ENCODE measurements at places on chromosomes 3 and 15.

DNA sequence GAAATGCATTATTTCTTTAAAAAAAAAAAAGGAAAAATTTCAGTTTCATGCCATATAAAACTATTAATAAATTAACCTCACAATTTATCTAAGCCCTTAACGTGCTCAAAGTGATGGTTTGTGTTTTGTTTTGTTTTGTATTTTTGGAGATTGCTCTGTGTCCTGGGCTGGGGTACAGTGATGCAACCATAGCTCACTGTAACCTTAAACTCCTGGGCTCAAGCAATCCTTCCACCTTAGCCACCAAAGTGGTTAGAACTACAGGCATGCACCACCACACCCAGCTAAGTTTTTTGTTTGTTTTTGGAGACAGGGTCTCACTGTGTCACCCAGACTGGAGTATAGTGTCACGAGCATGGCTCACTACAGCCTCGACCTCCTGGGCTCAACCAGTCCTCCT lies 180.7 kb downstream of the UBE2E2 start:
- no peak for DNase-seq

DNA sequence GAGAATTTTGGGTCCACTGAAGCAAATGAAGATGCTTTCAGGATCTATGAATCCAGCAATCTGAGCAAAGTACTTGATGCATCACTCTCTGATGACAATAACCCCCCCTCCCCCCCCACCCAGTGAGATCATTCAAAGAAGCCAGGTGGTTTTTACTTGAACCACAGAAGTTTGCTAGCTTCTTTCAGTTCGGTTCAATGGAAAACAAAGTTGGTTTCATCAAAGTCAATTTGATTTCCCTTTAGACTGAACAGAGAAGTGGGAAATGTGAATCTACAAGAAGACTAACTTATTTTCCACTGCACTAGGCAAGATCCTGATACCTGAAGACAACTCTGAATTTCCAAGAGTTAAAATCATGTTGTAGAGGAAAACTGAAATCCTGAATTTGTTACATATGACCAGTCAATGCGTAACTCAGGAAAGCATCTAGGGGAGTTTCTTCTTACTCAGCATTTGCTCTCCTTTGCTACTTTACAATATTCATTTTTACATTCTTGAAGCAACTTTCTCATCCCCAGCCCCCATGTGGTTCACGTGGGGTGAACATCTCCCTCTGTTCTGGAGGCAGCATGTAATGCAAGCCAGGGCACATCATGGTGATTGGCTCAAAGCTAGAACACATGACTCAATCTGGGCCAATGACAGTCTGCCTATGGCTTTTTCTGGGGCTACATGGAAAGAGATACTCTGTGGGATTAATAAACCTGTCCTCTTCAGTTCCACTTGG lies 572.6 kb downstream of the FOXP1 start:
- no peak for DNase-seq

- peak; percentile 60 for DNase-seq
Observed at GRCh38 chr15:92733934-92734521, 78.5 kb upstream of the FAM174B start.

DNA sequence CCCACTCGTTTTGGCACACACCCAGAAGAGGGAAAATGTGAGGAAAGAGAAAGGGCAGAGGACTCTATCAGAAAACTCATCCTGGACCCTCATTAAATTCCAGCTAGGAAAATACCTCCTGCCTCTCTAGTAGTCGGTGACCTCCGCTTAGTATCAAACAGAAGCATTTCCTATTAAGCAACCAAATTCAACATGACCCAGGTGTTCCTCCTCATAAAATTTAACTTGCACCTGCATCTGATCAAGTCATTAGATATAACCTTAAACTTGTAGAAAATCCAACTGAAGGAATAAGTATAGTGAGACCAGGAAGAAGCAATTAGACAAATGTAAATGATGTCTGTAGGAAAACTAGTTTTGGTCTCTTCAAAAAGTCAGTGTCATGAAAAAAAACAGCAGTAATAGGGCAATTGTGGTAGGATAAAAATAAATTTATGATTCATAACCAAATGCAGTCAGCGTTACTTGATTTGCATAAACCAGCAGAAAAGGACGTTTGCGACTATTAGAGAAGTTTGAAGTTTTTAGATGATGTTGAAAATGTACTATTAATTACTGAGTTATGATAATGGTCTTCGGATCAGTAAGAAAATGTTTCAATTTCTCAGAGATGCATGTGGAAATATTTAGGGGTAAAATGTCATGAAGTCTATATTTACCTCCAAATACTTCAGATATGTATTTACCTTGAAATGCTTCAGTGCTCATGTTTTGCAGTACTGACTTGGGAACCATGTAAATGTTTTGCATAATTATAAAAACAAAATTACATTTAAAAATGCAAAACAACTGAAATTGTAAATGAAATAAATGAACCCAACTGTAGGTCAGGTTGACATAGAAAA lies 44.6 kb downstream of the LDHAL6B start:
- no peak for DNase-seq

DNA sequence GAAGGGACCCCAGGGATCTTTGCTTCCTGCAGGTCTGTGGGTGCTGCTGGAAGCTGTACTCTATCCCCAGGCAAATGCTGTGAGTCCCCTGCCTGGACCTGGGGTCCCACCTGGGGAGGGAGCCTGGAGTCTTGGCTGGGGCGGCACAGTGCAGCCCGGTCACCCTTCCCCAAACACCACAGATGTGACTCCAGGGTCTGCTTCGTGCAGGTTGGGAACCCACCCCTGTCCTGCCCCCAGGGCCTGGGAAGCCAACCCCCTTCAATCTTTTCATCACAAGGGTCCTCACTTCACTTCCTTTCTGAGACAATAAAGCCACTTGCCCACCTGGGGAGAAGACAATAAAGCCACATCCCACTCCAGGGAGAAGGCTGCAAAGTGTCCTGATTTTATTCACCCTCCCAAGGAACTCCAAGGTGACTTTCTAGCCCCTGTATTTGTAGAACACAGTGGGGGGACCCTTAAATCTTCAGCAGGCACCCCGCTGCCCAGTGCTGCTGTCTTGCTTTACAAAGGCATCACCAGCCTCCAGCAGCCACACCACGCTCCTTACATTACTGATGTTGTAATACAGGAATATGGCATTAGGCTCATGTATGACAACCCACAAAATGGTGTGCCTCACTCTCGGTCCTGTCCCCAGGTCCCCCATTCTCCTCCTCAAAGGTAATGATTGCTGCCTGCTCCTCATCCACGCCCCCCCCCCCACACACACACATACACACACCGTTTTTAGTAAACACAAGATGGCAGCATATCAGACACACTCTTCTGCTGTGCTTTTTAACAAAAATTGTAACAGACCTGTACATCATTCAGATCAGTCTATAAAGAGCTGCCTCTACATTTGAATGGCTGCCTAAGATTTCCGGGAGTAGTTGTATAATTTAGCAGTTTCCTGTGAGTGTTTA lies 9.9 kb downstream of the C3orf22 start:
- DNase-seq: no peak

DNA sequence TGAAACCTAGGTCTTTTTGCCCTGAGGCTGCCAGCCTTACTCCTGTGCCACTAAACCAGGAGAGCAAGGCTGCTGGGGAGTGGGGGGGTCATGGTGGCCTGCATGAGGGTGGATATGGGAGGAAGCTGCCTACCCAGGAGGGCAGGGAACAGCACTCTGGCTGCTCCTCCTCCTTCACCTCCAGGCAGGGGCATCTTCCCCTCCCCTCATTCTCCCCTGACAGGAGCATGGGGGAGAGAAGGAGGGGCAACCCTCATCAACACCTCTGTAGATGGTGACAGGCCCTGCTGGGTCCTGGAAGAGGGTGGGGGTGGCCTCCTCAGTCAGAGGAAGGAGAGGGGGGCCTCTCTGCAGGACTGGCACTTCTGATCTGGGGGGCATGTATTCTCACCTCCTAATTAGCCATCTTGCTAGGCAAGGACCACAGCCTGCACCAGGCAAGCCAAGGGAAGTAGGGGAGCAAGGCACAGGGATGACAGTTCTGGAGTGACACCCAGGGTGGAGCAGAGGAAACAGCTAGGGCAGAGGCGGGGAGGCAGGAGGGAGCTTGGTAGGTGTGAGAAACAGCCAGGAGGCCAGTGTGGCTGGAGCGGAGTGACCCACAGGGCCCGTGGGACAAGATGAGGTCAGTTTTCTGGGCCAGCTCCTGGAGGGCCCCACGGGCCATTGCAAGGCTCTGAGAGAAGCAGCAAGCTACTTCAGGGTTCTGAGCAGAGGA lies 4.9 kb downstream of the CCDC33 start:
- DNase-seq: peak; percentile 10

DNA sequence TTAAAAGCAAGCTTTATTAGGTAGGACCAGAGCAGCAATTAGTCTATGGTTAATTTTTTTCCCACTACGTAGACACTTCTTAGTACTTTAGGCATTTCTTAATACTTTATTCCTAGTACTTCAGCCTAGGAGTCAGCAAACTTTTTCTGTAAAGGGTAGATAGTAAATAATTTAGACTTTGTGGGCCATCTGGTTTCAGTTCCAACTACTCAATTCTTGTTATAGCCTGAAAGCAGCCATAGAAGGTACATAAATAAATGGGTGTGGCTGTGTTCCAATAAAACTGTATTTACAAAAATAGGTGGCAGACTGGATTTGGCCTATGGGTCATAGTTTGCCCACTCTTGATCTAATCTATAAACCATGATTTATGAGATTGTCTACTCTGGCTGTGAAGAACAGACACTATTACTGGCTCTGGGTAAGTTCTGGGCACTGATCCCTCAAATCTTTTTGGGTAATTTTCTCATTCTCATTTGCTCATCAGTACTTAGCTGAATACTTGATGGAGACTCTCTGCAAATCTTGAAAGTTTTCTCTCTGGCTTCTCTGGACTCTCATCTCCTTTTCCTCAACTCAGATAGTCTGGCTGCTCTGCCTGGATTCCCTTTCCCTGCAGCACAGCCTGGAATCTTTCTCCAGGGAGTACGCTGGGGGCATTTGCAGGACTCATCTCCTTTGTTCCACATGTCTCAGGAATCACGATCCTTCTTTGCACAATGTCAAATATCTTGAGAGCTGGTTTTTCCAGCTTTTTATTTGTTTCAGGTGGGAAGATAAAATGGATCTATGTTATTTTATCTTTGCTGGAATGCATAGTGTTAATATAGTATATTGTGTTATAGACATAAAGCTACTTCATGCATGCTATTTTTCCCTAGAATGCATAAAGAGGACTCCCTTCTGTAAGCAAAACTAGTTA lies 524.8 kb upstream of the TBL1XR1 start:
- DNase-seq: no peak

DNA sequence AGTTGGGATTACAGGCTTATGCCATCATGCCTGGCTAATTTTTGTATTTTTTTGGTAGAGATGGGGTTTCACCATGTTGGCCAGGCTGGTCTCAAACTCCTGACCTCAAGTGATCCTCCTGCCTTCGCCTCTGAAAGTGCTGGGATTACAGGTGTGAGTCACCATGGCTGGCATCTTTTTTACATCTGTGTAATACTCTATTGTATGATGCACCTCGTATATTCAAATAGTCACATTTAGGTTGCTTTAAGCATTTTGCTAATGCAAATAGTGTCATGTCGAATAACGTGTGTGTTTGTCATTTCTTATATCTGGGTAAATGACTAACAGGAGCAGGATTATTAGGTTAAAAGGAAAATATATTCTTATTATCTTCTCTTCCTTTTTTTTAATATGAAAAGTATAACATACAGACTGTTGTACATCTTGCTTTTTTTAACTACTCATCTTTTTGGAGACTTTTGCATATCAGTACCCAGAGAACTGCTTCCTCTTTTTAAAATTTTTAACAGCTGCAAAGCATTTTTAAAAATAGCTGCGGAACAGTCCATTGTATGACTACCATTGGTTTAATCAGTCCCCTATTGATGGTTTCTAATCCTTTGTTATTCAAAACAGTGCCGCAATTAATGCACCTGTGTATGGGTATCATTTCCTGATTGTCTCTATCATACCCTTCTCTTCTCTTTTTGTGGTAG lies 13.4 kb downstream of the SCAMP5 start:
- no peak for DNase-seq

DNA sequence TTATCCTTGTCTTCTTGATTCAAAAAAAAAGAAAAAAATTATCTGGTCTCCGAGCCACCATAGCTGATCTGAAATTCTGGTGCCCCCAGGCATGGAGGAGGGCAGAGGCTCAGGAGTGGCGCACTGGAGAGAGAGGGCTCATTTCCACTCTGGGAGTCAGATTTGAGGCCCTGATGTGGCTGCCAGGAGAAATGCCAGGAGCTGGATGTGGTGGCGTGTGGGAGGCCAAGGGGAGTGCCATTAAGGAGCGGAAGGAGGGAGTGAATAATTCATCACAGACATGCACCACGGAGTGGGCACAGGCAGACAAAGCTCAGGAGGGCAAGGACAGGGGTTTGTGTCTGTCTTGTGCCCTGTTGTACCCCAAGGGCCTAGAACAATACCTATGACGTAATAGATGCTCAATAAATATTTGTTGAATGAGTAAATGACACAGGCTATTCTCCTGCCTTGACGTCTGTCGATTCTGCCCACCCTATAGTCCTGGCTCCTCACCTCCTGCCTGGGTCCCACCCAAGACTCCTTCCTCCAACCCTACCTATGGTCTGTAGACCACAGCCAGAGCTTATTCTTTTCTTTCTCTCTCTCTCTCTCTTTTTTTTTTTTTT lies 12.0 kb upstream of the GRIP2 start:
- no peak for DNase-seq

DNA sequence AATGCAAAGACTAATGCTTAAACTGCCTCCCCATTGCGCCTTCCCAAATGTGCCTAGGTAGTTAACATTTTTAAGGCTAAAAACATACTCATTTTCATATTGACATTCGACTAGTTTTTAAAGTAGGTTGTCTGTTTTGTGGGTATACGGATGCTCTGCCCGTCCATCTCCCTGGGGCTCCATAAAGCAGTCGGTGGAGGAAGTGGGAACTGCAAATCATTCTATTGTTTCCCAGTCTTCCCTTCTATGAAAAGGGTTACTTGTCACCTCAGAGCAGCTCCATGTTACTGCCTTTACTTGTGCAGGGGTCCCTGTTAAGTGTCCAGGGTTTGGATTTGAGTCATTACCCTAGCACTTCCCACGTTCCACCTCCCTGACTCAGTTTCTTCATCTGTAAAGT lies 10.9 kb downstream of the CHCHD6 start:
- no peak for DNase-seq

GRCh38 chr3:119034256-119035013 lies at the start of gene IGSF11:
Gene IGSF11, minus strand, starts transcription at chr3:119034846. Its CDS starts 264 bp downstream, at chr3:119034582.
- peak; percentile 87 for DNase-seq

DNA sequence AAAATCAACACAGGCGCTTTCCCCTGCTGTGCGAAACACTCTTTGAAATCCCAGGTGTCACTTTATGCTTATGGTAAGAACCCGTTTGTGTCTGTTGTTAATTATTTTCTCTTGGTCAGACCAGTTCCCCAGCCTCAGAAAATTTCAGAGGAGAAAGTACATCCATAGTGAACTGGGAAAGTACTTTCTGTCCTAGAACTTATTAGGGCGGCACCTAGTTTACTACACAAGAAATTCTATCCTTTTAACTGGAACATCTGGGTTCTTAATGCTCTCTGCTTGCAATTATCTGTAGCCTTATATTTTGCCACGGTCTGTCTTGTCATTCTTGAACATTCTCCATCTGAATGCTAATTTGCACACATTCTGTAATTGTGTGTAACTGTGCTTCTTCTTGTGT lies 215.0 kb downstream of the PTPRG start:
- DNase-seq: no peak

GRCh38 chr15:25134546-25134945 lies 179.8 kb downstream of the SNRPN start:
- DNase-seq: peak; percentile 13

GRCh38 chr3:106946866-106947265 lies 430.4 kb upstream of the CCDC54 start:
- DNase-seq: no peak

GRCh38 chr15:69114331-69114928 lies 46.0 kb upstream of the GLCE start:
- DNase-seq: no peak

GRCh38 chr3:105463620-105464019 lies 96.9 kb downstream of the ALCAM start:
- DNase-seq: no peak

- DNase-seq: no peak
Observed at GRCh38 chr3:25572336-25572735, 92.4 kb downstream of the TOP2B start.
